ENCODE measurements at places on chromosomes 6 and 20.

DNA sequence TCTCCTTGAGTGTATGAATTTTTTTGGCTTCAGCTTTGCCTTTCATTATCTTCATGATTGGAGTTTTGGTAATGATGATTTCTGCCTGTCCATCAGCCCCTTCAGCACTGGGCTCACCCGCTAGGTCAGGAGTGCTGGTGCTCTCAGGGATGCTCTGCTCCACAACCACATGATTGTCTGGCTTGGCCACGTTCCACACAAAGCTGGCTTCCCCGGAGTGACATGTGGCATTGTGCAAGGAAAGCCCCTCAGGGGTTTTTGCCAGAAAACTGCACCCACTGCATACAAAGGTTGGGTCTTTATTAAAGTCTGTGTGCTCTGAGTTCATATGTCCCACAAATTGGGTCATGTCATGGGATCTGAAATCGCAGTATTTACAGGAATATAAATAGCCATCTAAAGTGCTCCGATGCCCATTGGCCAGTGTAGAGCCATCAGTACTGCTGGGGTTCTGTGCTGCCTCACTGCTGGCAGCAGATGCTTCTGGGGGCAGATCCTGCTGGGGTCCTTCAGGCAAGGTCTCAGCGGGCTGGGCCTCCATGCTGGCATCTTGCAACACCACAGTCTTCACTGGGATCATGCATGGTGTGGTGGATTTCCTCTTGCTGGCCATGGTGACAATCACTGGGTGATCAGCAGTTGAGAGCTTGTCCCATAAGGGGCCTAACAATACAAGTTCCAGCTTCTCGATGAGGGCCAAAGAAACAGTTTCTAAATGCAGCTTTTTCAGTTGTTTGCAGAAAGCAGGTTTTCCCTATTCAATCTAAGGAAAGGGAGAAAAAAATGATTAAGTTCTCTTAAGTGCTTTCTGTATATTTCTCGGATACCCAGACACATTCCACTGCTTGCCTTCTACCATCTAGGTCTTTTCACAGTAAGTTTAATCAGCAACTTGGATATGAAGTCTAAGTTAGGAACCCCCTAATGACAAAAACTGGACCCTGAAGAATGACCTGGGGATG is 67.2 kb downstream of the PLCG1 start:
- DNase-seq = no peak

DNA sequence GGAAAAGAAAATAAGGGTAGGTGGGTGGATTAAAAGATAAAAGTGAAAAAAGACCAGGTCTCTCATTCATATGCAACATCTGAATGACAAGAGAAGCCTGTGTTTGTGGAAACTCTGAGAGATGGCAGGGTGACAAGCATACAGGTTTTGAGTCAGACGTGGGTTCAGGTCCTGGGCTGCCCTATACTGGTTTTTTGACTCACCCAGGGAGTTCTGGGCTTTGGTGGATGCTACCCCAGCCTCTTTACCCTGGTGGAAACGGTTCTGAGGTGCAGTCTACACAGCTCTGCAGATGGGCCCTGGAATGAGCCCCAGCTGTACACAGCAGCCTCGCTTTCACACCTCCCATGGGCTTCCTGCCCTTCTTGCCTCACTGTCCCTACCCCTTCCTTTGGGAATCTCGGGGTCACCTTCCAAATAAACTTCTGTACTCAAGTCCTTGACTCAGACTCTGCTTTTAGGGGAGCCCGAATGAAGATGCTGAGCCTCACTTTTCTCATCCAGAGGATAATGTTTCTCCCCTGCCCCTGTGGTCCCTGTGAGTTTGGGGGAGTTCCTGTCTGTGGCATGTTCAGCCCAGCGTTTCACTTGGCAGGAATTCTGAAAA is 77.7 kb upstream of the CLDN20 start:
- no peak for DNase-seq

DNA sequence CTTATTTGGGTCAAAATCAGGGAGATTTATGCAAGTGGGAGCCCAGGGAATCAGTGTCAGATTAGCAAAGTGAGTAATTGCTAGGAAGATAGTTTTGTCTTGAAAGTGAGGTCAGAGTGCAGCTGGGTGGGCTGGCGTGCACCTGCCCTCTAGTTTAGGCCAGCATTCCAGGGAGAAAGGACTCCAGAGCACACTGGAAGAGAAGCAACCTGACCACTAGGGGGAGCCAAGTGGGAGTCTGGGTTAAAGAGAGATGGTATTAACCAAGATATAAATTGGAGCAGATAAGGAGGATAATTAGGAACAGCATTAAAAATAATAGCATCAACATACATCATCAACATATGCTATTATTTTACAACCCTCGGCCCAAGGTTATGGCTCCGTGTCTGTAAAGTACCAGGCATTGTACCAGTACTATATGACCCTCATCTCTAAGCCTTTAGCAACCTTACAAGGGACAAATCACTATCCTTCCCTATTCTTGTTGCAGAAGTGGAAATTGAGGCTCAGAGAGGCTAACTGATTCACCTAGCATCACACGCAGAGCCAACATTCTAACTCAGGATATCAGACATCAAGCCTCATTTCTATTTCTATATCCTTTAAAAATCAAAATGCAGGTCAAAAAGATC is 57.8 kb downstream of the SLC2A10 start:
- DNase-seq = no peak

DNA sequence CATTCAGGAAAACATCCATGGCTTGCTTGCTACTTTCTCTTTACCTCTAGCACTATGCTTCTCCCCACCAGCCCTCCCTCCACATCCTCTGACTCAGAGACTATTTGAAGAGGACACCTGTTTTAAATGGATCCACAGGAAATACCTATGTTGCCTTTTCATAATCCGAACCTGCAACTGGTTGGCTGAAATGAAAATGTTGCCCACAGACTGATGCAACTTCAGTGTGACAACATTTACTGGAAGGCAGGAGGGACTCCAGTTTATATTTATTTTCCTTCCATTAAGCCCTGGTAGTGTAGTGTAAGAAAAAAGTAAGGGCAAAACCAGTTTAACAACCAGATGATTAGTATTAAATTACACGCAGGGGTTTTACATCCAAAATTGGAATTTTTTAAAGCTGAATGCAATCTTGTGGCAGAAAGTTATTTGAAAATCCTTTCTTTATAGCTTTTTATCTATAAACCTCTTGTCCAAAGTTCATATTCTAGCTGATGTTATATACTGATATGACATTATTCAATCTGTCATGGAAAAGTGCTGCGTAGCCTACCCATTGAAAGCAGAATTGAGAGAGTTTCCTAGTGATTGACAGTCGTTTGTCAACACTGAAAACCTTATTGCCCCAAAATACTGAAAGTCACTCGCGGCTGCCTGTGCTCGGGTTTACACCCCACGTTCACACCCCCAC is 881 bp upstream of the AIG1 start:
- no peak for DNase-seq

DNA sequence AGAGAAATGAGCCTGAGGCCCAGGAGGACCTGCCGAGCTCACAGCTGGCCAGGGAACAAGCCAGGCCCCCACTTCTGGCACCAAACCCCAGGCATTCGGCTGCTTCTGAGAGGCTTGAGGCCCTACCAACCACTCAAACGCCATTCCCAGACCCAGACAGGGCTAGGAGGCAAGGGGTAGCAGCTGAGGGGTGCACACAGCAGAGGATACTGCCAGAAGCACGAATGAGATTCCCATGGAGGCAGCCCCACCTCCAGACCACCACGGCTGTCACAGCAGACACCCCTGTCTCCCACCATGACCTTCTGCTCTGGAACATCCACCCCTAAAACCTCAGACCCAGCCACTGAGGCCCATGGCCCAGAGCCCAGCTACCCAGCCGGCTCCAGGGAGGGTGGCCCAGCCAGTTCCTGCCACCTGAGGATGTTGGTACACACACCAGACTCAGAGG is 36.1 kb downstream of the NTSR1 start:
- DNase-seq = no peak

Data from cerebellar nuclear complex (tissue), 1 donor.